ENCODE measurements at places on chromosomes 11 and 22.

GRCh38 chr22:41021061-41021612 is 70.0 kb downstream of the RBX1 start:
- no peak for DNase-seq

- peak; percentile 54 for DNase-seq
These were observed 1.8 kb downstream of the KCNK7 start for GRCh38 chr11:65593518-65594414.

DNA sequence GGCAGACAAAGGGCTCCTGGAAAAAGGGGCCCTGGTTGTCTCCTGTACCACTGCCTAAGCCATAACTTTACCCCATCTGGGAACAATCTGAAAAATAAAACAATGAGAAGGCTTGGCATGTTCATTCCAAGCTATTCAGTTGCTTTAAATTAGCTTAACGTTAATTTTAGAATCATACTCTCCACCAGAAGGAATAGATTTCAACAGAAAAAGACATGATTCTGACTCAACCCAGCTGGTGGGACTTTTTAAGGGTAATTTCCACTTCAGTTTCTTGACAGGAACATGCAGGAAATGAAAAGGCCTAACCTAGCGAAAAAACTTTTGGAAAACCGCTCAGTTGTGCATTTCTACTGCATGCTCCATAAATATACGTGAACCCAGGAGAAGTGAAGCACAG is 7.9 kb downstream of the SF3A1 start:
- DNase-seq, result no peak

DNA sequence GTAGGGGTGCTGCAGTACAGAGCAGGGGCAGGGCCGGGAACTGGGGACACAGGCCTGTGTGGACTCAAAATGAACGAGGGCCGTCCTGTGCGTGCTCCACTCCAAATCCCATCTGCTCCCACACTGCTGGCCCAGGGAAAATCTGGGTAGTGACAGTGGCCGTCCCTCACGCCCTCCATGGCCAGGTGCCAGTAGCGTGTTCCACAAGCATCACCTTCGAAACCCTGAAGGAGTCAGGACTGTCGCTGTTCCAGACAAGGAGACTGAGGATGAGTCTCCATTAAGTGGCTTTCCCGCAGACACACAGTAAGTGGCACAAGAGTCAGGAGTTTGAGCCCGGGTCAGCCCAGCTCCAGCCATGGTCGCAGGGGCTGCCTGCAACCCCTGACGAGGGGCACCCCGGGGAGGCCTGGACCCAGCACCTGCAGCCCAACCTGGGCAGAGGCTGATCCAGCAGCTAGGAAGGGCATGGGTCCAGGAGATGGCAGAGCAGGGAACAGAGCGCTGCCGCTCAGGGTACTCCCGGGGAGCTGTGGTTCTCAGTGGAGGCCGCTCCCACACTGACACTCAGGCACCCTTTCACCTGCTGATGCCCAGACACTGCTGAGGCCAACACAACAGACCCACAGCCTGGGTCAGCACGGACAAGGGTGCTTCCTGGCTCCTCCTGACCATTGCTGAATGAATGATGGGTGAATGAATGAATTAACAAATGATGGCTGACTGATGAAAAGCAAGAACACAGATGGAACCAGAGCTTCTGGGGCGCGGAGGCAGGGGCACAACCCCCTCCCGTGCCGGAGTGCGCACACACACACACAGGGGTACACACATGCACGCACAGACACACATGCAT is 35.3 kb downstream of the IGF2 start:
- no peak for DNase-seq

- DNase-seq, result no peak
These were observed 497 bp upstream of the SSRP1 start for GRCh38 chr11:57336111-57336666.

DNA sequence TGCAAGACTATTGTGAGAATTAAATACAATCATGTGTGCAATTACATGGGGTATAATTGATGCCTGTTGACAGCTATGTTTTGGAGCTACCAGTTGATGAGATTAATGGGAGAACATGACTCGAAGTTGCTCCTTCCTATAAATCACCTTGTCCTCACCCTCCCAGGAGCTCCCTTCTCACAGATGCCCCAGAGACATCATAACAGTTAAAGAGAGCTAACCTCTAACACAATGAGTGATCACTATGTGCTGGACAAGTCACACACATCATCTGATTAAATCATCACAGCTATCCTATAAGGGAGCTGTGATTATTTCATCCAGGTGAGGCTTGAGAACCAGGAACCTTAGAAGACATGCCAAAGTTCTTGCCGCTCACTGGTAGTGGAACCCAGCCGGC is 394.2 kb downstream of the NTM start:
- no peak for DNase-seq

- DNase-seq, result no peak
These were observed 4.7 kb upstream of the AP1B1 start for GRCh38 chr22:29393019-29393608.

GRCh38 chr11:87043894-87044293 is 6.2 kb downstream of the TMEM135 start:
- DNase-seq, result no peak

GRCh38 chr11:8997451-8997850 is 6.3 kb downstream of the NRIP3 start:
- DNase-seq, result no peak

DNA sequence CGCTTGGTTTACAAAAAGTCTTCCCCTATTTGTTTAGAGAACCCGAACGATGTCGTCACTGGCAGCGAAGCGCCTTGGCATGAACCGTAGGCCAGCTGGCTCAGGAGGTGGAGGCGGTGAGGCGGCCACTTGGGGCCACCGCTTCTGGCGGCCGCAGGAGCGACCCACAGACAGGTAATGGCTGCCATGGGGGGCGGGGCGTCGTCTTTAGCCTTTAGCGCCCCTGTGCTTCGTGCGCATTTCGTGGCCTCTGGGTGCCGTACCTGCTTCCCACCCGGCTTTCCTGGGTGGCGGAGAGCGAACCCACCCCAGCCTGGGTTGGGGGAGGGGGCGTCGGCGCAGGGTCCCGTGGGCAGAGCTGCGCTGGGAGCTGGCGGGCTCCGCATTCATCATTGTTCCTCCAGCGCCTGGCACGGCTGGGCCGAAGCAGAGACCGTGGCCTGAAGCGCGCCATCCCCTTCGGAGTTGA is 469 bp upstream of the OSBP2 start:
- DNase-seq, result peak; percentile 59

DNA sequence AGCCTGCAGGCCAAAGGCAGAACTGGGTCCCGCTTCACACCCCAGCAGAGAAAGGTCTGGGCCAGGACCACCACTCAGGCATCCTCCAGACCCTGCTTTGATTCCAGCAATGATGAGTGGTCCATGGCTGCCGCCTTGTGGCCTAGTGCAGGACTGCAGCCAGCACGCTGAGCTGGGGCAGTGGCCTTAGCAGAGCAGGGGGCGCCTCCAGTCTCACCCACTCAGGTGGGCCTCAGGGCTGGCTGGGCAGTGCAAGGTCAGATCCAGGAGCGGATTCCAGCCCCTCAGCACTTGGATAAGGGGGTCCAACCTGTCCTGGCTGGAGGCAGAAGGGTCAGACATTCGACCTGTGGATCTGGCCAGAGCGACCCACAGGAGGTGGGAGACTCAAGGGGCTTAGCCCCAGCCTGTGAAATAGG is 9.6 kb upstream of the PDE2A start:
- peak; percentile 64 for DNase-seq

DNA sequence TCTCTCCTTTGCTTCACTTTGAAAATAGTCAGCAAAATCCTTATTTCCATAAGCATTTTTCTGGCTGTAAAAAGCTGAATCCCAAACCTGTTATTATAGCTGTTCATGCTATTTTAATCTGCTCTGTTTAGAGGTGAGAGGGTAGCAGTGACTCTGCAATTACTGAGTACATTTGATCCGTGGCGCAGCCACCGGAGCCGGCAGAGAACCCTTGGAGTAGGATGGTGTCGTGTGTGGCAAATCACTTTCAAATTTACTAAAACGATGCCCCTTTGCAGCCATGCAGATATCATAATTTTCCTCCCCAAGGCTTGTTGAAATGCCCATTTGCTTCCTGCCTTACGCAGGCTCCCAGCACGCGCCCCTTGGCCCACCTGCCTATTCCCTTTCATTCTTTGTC is 69.6 kb downstream of the ZBTB16 start:
- no peak for DNase-seq

DNA sequence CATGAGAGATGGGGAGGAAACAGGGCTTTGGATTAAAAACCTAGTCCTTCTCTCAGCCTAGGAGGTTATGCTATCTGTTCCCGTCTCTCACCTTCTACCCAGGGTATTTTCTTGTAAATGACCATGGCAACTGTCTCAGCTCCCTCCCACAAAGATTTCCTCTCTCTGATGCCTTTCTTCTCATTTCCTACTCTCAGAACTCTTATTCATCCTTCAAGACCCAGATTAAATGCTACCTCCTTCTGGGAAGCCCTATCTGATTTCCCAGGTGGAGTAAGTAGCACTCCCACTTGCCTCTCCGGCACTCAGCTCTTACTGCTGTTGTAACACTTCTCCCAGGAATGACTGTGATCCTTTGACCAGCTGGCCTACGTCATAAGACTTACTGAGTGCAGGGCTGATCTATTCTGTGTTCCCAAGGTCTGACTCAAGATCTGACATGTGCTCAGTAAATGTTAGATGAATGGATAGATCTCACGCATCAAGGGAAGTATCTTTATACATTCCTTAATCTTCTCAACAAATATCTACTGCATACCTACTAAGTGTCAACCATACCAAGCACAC is 175.0 kb downstream of the TENM4 start:
- no peak for DNase-seq

- no peak for DNase-seq
These were observed 7.3 kb upstream of the MYEOV start for GRCh38 chr11:69286374-69287371.

- DNase-seq, result no peak
These were observed 30.6 kb downstream of the ARVCF start for GRCh38 chr22:19986011-19986409.

GRCh38 chr11:73869332-73869949 is 7.2 kb downstream of the COA4 start:
- DNase-seq, result no peak

DNA sequence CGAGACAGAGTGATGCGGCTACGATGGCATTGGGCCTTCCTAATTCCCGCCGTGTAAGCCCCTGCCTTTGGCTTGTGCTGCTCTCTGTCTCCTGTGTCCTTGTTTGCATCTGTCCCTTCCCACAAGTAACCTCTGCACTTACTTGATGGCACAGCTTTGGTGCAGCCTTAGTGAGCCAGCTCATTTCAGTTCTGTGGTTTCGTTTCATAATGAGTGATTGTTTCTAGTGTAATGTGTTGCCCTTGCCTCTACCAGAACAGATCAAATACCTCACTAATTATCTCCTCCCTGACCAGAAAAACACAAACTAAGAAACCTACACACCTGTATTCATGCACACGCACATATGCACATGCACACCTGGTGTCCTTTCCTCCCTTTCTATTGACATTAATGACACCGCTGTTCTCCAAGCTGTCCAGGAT is 58.8 kb downstream of the GRK3 start:
- no peak for DNase-seq

- no peak for DNase-seq
These were observed 46.9 kb downstream of the GAS2 start for GRCh38 chr11:22713336-22713735.

DNA sequence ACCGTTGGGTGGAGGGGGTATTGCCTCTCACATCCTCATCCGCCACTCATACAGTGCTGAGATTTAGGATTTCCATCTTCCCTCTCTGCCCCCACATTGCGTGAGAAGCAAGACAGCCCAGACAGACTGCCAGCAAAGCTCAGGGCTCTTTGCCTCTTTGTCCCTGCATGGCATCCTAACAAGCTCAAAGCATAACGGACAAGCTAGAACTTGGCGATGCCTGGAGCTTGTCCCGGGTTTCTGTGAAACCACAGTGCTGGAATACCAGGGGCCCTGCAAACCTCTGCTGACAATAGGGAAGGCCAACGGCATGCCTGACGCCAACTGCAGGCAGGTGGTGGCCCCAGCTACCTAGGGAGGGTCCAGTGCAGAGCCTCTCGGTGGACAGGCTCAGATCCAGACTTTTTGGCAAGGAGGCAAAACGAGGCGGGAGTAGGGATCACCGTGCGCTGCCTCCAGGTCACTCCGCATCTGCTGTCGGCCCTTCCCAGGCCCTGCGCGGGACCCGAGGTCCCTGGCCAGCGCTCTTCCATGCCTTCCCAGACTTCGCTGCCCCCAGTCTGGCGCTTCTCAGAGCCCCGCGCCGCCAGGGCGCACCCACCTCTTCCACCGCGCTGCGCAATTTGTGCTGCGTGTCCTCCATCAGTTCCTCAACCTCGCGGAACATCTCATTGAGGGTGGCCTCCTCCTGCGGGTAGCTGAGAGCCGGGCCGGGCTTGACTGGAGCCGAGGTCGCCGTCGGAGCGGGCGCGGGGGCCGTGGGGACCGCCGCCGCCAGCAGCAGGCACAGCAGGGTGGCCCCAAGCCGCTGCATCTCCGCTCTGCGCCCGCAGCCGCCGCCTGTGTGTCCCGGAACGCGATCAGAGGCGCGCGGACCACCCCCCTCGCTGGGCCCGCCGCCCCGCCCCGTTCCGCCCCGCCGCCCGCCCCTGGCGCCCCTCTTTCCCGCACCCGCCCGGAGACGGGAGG is at the start of gene DKK3:
TSS of gene DKK3 (minus strand) at position 858 of the 969 bp plus-strand sequence. CDS start at position 814, 44 bp downstream.
- no peak for DNase-seq

DNA sequence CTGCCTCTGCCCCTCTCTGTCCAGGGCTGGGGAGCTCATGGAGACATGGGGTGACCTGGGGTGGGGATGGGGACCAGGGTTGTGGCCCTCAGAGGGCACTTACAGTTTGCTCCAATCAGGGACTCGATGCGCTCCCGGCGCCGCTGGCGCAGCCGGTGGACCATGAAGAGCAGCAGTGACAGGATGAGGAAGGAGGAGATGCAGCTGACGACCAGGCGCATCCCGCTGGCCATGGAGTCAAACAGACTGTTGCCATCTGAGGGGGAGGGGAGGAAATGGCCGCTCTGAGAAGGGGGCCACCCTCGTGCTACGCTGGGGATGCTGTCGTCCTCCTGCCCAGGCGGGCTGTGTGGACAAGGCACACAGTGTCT is 80.5 kb downstream of the DGCR2 start:
- no peak for DNase-seq

DNA sequence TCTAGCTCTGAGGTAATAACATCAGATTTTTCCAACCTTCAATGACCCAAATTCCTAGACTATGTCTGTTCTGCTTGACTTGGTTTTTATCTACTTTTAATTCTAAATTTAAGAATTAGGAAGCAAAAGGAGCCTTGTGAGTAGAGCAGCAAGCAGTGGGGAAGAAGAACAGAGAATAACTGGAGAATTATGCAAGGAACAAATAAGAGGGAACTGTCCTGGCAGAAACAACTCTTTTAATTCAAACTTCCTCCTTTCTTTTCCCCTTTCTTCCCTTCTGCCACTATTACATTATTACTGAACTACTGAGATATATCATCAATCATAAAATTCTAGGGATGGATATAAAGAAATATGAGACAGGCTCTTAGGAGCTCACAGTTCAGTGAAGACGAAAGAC is 276.1 kb downstream of the SBF2 start:
- no peak for DNase-seq

GRCh38 chr11:74641905-74642304 is 49.5 kb downstream of the POLD3 start:
- DNase-seq, result no peak

All from CD4-positive, alpha-beta T cell treated with Interleukin-21 for 1 hour (primary cell).